Stimulated activated CD8-positive, alpha-beta memory T cell treated with anti-CD3 and anti-CD28 coated beads, Interleukin-2, amount 100 ng/mL, for 1 hour (primary cell): ENCODE measurements at places on chromosomes 11 and 22.

DNA sequence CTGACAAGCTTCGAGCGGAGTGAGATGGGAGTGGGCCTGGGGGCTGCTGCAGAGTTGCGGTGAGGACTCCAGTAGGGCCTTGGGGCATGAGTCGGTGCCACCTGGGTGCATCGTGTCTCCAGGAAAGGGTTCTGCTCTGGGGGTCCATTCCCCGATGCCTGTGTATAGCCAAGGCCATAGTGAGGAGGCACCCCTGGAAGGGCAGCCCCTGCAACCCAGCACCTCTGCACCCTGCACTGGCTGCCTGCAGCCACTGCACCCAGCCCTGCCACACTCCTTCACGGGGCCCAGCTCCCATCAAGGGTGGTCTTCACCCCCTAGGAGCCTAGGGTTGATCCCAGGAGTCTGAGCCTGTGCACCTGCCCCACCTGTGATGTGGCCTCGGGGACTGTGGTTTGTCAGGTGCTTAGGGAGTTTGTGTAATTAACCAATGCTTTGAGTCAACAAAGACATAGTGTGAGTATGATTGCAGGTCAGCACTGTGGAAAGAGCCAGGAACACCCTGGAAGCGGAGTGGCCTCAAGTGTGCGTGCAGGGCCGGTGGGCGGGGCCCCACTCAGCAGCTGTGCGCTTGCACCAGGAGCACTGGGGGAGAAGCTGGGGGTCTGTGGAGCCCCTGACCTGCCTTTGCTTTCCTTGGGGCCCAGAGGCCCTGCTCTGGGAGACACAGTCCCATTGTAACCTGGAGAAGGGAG is 1299.3 kb downstream of the BRD1 start:
- DNase-seq, result no peak

GRCh38 chr22:38465673-38466490 is 2.0 kb upstream of the KDELR3 start:
- DNase-seq, result no peak

DNA sequence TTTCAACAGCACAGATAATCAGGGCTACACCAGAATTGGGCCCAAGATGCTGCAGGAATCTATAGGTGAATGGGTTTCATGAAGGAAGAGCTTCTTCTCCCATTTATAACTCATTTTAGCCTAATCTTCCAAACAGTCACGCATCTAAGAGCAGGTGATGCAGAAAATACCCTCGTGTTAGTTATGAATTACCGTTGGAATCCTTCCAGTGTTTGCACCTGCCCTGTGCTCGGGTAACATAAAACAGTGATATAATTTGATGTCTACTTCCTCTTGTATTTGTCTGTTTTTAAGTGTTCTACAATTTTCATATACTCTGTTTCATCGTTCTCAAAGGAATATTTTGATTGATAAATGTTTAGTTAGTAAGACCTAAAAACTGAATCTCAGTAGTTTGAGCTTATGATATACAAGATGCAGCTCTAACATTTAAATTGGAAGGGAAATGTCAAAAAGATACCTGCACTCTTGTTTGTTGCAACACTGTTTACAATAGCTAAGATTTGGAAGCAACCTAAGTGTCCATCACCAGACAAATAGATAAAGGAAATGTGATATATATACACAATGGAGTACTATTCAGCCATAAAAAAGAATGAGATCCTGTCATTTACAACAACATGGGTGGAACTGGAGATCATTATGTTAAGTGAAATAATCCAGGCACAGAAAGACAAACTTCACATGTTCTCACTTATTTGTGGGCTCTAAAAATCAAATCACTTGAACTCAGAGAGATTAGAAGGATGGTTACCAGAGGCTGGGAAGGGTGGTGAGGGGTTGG is 42.1 kb downstream of the PPARA start:
- no peak for DNase-seq

DNA sequence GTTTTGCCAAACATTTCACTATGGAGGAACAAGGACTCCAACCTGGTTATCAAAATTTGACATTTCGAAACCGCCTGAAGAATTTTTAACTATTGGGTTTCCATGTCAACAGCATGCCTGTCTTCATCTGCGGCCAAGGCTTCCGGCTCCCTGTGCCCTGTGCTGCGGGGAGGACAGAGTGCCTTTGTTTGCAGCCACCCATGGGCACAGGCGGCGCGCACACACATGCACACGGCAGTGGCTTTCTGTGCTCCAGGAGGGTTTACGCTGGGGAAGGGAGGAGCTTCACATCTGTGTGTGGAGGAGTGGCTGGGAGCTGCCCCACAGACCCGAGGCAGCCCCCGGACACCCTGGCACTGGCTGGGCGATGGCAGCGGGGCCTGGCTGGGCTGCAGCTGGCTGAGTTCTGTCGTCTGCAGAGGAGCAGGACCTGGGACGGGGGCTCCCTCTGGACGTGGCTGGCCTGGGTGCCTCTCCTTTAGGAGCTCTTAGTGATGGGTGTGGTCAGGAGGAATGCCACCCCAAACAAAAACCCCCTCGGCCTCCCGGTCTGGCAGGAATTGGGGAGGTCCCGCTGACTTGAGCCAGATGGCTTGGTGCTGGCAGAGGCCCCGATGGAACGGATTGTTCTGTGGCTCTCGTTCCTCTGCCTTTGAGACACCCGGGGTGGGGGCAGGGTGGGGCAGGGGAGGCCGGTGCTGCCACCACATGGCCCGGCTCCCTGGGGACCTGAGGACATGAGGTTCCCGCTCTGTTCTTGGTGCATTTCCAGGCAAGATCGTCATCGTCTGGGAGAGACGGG is 1290.9 kb downstream of the BRD1 start:
- DNase-seq, result no peak

DNA sequence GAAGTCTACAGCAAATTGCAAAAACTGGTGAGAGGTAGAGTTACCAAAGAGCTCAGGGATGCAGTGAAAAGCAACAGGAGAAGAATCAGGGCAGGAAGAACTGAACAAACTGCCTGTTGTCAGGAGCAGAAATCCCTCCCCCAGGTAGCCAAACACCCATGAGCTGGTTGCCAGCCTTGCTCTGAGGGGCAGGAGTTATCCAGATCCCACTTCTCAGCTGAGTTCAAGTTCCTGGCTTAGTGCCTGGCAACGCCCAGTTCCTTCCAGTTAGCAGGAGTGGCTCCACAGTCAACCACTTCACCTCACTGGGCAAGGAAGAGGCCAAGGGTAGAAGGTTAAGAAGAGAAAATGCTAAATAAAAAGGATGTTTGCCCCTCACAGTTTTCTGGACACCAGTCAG is 1.9 kb upstream of the MPZL2 start:
- no peak for DNase-seq

- DNase-seq, result no peak
These were observed 524.1 kb downstream of the MIAT start for GRCh38 chr22:27181537-27181936.

DNA sequence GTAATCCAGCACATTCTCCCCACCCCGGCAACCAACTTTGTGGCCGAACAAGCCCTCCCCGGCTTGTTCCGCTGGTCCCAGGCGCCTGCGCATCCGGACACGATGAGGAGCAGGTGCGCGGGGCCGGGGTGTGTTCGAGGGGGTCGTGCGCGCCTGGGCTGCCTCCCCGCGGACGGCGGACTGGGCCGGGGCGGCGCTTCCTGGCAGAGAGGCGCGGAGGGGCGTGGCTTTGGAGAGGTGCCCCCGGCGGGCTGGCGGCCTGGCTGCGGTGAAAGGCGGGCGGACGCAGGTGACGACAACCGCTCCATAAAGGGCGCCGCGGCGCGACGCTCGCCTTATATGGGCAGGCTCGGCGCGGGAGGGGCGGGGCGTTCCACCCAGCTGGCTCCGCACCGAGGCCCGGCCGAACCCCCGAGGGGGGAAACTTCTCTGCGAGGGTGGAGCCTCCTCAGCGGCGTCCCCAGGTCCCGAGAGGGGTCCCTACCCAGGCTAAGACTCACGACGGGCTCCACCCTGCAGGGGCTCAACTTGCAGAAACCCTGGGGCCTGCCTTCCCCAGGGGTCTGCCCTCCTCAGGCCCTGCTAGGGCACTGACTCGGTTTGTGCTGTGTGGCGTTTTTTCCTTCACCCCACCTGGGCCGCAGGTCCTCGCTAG is 26.4 kb downstream of the TXN2 start:
- DNase-seq, result peak; percentile 93

- no peak for DNase-seq
These were observed 23.4 kb downstream of the CHRDL2 start for GRCh38 chr11:74707602-74708510.

- DNase-seq, result no peak
These were observed 2.8 kb downstream of the CRYAB start for GRCh38 chr11:111908639-111909305.

DNA sequence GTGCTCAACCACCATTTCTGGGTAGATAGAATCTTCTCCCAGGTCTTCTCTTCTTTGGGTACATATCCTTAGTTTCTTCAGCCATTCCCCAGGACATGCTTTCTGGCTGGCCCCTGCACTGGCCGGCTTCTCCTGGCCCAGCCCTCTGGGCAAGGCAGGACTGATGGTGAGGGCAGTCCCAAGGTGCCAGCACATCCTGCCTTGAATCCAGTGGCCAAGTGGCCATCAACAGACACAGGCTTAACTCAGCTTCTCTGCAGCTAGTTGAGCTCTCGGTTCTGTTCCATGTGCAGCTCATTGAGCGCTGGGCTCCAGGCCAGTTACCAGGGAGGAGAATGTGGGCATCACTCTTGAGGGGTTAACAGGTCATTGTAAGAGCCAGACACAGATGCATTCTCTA is 17.6 kb downstream of the SMIM38 start:
- no peak for DNase-seq

GRCh38 chr11:109902764-109903433 is 190.3 kb upstream of the ZC3H12C start:
- DNase-seq, result no peak

DNA sequence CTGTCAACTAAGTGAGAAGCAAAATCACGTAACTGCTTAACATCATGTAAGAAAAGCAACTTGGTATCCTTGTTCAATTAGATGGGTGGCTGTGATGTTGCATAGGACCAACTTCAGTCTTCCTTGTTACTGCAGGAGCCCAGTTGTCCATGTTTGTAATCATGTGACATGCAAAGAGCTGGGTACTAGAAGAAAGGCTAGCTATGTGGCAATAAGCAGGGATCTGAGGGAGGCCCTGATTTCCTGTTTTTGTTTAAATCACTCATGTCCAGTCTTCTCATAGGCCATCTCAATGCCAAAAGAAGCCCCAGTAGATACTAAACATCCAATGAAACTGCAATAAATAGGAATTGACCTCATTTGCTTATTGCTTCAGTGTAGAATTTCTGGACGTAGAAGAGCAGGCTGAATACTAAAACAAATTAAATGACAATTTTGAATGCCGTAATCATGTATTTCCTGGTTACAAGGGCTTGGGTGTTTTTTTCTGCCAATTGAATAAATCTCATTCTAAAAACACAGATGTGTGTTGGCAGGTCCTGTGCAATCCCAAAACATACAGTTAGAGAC is 140.8 kb upstream of the ARHGAP20 start:
- DNase-seq, result no peak

GRCh38 chr11:76526878-76527277 is 82.1 kb downstream of the EMSY start:
- DNase-seq, result no peak

GRCh38 chr11:73995731-73996130 is 13.1 kb upstream of the UCP2 start:
- no peak for DNase-seq

GRCh38 chr11:43833657-43834073 is 47.0 kb upstream of the ALKBH3 start:
- DNase-seq, result no peak

DNA sequence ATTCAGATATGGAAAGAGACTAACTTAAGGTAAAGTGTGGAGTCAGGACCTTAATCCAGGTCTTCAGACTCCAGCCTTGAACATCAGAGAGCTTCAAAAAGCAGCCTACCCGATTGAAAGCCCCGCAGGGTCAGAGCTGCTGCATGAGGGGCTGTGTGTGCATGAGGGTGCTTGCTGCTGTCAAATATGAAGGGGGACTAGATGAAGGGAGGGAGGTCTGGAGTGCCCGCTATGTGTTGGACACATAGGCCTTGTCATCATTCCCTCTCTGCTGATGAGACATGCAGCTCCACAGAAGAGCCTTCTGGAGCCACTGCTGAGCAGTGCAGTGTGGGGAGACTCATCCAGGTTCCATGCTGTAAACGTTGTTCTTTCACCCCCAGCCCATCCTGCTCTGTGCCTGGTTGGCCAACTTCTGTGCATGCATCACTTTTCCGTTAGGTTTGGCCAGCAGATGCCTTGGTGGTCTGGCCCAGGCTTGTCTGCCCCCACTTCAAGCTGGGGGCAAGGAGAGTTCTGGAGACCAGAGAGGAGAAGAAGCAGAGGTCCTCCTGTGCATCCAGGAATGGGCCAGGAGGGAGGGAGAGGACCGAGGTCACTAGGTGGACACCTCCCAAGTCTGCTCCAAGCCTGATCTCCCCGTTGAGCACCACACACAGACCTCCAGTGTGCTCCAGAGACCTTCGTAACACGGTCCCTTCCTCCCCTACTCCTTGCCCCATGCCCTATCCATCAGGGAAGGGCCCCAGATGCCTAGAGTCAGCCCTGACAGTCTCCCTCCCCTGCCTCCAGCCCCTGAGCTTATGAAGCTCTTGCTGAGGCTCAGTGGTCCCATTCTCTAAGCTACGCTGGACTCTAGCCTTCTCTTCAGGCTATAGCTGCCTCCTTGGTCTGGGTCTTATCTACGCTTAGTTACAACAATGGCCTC is 32.0 kb downstream of the LRRC32 start:
- no peak for DNase-seq

GRCh38 chr22:19704355-19705015 is 9.8 kb upstream of the SEPTIN5 start:
- DNase-seq, result no peak

DNA sequence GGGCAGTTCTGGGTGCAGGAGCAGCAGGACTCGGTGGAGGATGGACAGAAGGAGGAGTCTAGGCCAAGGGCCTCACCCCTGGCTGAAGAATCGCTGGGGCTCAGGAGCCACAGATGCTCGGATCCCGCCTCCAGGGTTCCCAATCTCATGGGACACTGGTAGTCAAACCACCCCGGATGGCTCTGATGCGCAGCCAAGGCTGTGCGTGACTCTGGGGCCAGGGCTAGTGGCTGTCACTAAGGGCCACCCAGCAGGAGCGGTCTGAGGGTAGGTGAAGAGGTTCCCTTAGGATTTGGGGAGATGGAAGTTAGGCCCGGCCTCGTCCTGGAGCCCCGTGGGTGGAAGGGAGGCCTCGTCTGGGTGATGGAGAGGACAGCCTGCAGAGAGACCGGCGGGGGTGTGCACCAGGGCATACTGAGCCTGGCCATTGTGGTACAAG is 300.6 kb downstream of the TBC1D22A start:
- DNase-seq, result no peak

GRCh38 chr11:103228807-103229206 is 119.6 kb downstream of the DYNC2H1 start:
- no peak for DNase-seq

DNA sequence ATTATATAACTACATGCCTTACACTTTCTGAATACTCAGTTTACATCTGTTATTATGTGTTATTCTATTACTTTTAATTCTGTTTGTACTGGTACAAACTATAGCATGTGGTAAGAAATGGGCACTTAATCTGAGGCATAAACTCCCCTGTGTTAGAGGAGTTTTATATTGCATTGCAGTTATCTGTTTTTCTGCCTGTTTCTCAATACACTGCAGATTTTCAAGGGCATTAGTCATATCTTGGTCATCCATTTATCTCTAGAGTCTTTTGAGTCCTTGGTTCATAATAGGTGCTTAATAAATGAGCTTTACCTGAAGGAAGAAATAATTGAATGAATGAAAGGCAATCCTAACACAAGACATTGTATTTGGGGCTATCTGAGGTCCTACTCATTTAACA is 182.9 kb upstream of the CTSC start:
- no peak for DNase-seq
